SK-N-SH treated with all-trans-retinoic acid at 6 μM for 48 hours (cell line): ENCODE measurements at places on chromosomes 13 and 19.

DNA sequence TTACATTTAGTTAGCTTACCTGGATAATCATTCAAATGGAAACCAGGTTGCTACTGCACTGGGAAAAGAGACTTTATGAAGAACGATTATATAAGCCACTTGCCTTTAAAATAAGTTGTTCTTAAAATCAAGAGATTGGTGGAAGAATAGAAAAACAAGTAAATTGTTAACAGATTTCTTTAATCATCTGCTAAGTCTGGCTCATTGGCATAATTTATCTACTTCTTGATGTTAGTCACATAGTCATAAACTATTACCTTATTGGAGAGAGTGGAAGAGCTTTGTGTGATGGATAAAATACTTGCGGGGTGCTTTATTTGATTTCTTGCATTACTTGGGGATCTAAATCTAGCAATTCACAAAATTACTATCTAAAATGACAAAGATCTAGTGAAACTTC is 6.8 kb downstream of the LSM14A start:
- ATAC-seq: no peak

DNA sequence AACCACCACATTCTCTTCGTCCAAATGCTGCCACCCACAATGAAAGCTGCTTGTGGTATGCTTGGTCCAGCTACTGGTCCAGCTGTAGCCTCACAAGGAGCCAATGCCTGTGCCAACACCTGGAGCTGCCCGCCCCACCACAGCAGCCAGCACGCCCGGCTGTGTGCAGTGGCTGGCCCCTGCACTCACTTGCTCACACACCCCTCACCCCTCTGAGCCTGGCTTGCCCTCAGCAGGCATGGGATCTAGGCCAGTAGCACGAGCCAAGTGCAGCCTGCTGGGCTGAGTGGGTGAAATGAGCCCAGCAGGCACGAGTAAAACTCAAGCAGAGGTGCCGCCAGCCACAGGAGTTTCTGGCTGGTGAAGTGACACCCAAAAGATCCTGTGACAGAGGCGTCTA is 2096.4 kb upstream of the PCDH20 start:
- no peak for ATAC-seq

GRCh38 chr13:99681695-99682094 is 180.4 kb downstream of the TM9SF2 start:
- no peak for ATAC-seq

GRCh38 chr19:1862424-1863327 is 703 bp downstream of the KLF16 start:
- no peak for ATAC-seq

DNA sequence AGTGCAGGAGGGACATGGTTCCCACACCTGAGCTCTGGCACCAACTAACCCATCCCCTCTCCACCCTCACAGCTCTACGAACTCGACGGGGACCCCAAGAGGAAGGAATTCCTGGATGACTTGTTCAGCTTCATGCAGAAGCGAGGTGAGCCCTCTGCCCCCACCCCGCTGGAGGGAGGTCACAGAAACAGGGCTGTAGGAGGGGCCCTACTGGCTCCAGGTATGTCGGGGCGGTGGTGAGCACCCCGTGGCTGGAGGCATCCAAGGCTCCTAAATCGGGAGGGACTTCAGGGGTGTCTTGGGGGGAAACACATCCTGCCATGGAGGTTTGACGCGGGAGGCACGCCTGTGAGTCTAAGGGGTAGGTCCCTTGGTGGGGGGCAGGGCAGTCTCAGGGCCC is 24.1 kb upstream of the WDR18 start:
- ATAC-seq: no peak

DNA sequence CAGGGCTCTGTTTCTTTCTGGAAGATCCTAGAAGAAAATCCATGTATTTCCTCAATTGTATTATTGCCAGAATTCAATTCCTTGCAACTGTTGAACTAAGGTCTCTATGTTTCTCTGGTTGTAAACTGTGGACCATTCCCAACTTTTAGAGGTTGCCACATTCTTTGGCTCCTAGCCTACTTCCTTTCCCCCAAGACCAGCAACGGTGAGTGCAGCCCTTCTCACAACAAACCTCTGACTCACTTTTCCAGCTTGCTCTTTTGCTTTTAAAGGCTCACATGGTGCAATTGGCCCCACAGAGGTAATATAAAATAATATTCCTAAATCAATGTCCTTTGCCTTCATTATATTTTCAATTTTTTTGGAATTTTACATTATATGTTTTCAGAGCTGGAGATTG is 371.3 kb downstream of the SLITRK5 start:
- ATAC-seq: no peak

- no peak for ATAC-seq
These were observed 165.0 kb downstream of the TM9SF2 start for GRCh38 chr13:99666146-99666805.

DNA sequence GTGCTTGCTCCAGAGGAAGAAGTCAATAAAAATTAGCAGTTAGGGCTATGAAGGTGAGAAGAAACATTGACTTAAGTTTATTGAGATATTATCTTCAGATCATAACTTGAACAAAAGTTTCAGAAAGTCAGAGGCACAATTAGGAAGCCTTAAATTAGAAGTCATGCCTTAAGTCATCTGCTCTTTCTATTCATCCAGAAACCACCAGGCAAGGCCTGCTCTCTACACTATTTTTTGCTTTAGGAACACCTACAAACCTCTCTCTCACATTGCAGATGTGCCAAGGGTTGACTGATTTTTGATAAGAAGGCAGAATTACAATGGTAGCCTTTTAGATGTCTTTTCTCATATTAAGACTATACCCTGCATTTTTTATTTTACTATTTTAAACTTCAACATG is 268.7 kb downstream of the SPRY2 start:
- ATAC-seq: no peak

- ATAC-seq: no peak
These were observed 21.8 kb downstream of the MRPS12 start for GRCh38 chr19:38952395-38953165.

GRCh38 chr13:95023405-95023804 is 277.8 kb downstream of the ABCC4 start:
- no peak for ATAC-seq

GRCh38 chr13:104253063-104253680 is 1187.0 kb upstream of the SLC10A2 start:
- no peak for ATAC-seq

- ATAC-seq: no peak
These were observed 13.2 kb downstream of the PAF1 start for GRCh38 chr19:39377373-39378362.
